Activated T-helper 9 cell treated with anti-CD3 and anti-CD28 coated beads, Interleukin-2, amount 50 U/mL, for 16 hours (primary cell): ENCODE measurements at places on chromosomes 2 and 18.

GRCh38 chr18:26510337-26510736, 38.0 kb downstream of the KCTD1 start:
- no peak for DNase-seq

DNA sequence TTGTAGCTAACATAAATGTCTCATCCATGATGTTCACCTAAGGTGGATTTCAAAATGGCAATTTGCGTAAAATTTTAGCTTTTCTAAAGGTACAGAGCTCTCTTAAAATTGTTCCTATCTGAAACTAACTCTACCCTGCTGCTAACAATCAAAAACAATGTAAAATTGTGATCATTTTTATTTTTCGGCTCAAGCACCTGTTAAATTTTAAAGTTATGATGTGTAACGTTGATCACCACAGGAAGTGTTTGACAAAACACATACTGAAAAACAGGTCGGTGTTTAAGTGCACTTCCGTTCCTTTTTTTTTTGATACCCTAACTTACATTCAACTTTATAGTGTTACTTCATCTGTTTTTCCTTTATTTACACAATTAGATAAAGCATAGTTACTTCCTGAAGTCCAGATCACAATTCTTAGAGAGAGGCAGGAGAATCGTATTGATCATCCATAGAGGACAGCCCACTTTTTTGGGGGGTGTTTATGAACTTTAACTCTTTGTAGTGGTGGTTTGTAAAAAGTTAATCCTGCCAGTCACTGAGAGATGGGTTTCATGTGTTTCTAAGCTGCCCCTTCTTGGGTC, 6.0 kb upstream of the NCK2 start:
- DNase-seq: no peak

DNA sequence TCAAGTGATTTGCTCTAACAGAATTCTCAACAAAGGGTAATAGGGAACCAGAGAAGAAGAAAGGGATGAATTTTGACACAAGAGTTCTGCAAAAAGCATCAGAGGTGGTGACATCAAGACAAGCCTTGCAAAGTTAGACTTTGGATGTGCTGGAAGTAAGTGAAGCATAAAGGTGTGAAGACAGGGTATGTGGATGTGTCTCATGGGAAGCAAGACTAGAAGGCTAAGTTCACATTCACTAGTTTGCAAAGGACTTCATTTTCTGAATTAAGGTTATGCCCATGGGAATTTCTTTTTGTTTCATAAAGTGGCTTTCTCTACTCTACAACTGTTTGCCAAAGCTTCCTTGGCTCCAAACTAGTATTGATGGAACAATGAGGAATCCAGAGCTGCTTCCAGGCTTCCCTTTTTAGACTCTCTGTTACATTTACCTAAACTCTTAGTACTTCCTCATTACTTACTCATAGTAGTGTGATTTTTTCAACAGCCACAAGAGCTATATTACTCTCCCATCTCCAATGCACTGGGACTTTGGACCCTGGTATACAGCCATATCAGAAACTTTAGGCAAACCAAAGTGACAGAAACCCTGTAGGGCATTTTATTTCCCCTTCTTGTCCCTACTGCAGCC, 21.1 kb upstream of the IHH start:
- no peak for DNase-seq

- DNase-seq: no peak
These were observed 13.1 kb downstream of the RBBP8 start for GRCh38 chr18:22946217-22946616.

DNA sequence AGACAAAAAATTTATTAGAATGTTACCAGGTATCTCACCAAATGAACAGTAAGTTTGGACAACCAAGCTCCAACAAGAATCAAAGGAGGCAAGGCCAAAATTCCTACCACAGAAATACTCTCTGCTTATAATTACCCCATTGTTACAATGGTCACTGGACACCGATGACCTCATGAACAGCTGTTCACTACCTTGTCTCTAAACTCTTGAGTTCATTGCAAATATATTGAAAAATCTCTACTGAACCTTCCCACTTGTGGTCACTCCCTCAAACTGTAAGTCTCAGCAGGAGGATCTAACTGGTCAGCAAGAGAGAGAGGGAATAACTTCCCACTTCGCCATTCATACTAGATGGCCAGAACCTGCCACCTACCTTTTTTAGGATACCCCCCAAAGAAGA, 50.0 kb downstream of the ERBB4 start:
- DNase-seq: no peak
